ENCODE measurements at places on chromosomes 11 and 22. TPM values are rescaled to one million over a fixed set of nuclear protein-coding genes. Genes with fewer than 3 reads are reported as not detected.

DNA sequence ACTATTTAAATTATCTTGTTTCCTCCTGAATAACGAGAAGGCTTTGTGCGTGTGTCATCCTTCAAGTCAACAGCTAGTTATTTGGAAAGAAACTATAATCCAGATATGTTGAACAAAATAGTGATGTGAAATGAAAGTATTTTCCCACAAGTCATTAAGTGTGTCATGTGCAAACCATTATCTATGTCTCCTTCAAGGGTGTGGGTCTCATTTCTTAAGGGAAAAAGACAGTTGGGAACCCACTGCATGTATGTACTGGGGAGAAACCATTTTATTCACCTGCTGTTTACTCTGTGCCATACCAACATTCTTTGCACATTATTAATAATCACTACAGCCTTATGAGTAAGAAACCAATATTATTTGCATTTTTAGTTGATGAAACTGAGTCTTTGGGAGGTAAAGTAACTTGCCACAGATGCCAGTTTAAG lies 145.3 kb upstream of the CTSC start:
- DNase-seq: no peak

DNA sequence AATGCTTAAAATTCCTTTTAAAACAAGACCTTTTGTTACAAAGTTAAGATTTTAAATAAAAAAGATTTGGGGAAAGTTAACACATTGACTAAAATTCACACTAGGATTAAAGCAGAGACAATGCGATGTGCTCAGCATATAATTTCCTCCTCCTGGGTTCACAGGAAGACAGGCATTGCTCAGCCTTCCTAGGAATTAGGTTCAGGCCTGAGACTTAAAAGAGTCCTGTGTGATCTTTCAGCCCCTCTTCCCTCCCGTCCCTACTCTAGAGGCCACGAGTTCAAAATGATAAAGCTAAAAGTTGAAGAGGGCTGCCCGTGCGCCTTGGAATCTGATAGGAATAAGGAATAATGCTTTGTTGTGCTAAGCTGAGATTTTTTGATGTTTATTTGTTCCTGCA lies 218.6 kb downstream of the KIRREL3 start:
- no peak for DNase-seq

- no peak for DNase-seq
These were observed 678.6 kb upstream of the ANO5 start for GRCh38 chr11:21514316-21514715.

- DNase-seq: no peak
These were observed 4.3 kb upstream of the WT1 start for GRCh38 chr11:32439501-32440210.

- no peak for DNase-seq
These were observed 3.0 kb downstream of the INSC start for GRCh38 chr11:15117751-15118150.

DNA sequence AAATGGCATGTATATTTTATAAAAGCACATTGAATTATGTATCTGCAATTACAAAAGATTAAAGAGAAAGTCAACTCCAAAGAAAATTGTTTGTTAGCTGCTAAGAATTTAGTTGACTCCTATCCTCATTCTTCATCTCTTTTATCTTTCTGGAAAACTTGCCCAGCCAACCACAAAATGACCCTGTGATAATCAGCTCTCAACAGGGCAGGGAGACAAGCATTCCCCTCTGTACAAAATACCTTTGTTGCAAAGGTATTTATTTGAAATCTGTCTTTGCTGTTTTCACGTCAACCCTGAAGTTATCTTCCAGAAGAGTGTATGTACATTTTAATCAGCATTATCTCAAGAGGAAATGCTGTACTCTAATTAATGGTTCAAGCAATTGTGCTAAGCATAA lies 191.1 kb upstream of the DDI1 start:
- no peak for DNase-seq

- DNase-seq: no peak
These were observed 50.8 kb upstream of the ELF5 start for GRCh38 chr11:34564406-34564805.

- DNase-seq: no peak
These were observed 87.3 kb upstream of the FGF3 start for GRCh38 chr11:69906453-69906907.

SYT13 gene
- not detected for total RNA-seq

- DNase-seq: peak; percentile 43
These were observed 1.8 kb upstream of the RASD2 start for GRCh38 chr22:35538801-35539321.

DNA sequence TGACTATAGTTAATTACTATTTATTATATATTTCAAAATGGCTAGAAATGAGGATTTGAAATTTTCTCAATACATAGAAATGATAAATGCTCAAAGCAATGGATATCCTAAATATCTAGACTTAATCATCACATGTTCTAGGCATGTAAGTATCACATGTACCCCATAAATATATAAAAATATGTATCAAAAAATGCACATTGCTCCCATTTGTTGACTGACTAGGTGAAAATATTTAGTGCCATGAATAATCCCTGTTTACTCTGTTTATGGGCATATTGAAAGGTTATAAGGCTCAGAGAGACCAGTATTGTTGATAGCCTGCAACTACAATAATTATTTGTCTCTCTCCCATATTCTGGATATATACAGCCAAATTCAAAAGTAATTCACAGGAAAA lies 3.1 kb downstream of the HBE1 start:
- no peak for DNase-seq

DNA sequence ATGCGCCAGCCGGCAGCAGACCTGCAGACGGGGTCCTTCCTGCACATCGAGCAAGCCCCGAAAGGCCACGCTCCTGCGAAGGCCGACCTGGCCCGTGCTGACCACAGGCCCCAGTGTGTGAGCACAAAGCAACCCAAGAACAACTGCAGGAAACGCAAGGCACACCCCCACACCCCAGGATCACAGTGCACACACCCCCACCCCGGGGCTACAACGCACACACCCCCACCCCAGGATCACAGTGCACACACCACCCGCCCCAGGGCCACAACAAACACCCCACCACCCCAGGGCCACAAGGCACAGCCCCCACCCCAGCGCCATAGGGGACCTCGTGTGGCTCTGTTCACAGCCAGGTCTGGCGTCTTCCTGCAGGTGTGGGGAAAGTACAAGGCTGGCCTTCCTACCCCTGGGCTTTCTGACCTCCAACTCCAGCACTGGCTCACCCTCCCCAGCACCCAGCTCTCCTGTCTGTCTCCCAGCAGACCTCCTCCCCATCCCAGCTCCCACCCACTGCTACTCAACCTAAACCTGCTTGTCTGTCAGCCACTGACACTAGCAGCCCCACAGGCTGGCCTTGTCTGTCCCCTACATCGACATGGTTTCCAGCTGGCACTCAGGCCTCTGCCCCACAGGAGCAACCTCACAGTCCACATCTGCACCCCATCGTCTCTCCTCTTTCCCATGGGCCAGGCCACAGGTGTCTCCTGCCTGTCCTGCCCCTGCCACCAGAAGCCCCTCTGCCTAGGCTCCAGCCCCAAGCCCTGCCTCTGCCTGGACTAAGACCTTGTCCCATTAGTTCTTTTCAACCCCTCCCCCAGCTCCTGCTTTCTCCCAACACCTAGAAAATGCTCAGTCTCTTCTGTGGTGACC lies 20.5 kb upstream of the EFCAB6 start:
- DNase-seq: no peak

NCAM1 gene
- total RNA-seq: 4.1 TPM

DNA sequence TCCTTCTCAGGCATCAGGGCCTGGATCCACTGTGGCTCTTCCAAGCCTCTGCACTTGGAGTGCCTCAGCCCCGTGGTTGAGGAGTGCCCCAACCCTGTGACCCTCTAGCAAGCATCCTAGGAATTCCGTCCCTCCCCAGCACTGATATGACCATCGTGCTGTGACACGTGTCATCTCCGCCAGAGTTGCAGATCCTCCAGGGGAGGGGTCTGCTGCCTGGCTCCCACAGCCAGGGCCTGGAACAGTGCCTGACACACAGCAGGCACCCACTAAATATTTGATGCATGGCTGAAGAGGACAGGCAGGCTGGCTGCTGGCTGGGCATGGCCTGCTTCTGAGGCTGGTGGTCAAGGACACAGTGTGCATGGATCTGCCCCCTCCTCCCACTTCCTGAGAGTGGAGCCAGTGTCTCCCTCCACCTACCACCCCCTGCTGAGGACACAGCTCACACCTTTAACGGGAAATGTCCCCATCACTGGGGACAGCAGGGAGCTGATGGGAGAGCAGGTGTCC lies 1.7 kb upstream of the CD81 start:
- DNase-seq: no peak

ACAD8 gene
- total RNA-seq: 29.4 TPM

- no peak for DNase-seq
These were observed 387.9 kb downstream of the BUD13 start for GRCh38 chr11:116384876-116385275.

GRCh38 chr11:107710301-107710700 lies 1.6 kb downstream of the SLN start:
- DNase-seq: no peak

LARGE1 gene
- total RNA-seq: 1.1 TPM

- no peak for DNase-seq
These were observed 16.7 kb upstream of the NAP1L4 start for GRCh38 chr11:3008746-3009336.

DNA sequence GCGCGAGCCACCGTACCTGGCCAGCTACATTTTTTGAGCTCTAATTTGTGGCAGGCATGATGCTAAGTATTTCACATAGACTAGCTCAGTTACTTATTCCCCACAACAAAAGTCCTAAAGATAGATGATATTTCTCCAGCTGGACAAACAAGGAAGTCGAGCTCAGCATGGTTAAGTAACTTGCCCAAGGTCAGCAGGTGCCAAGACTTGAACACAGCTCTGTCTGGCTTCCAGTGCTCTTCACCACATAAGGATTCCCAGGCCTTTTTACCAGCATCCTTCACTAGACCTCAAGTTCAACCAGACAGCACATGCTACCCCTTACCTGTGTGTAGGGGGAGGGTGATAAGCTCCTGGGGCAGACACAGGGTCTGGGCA lies 177.3 kb upstream of the NCAM1 start:
- no peak for DNase-seq

DNA sequence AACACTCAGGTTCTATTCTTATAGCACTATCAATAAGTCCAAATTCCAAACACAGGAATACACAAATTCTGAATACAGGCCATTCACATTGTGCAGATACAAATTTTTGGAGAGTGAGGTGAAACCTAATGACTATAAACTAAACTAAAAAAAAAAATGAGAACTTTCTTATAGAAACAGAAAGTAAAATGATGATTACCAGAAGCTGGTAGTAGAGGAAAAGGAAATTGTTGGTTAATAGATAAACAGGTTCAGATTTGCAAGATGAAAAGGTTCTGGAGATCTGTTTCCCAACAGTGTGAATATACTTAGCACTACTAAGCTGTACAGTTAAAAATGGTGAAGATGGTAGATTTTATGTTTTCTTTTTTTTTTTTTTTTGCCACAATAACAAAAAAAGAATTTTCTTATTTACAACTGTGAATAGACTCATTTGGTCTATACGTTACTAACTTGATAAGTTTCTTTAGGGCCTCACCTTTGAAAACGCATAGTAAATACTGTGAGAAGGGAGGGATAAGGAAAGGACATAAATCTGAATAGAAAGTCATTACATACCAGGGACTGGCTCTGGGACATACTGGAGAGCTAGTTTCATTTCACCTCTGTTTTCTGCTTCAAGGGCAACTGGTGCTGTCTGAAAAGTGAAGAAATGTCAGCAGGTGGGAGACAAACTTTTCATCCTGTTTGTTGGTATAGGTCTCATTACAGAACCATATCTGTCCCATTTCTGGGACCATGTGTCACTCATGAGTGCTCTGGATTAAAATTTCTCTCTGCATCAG lies 14.2 kb upstream of the CCDC89 start:
- no peak for DNase-seq

SLC25A45 gene
- 19.4 TPM for total RNA-seq

GRCh38 chr11:25981998-25982397 lies 349.9 kb upstream of the ANO3 start:
- no peak for DNase-seq

MB gene
- total RNA-seq: 2.6 TPM

SHISAL1 gene
- total RNA-seq: not detected

SLC22A25 gene
- not detected for total RNA-seq

GRCh38 chr11:33706966-33707365 lies 6.3 kb upstream of the C11orf91 start:
- DNase-seq: no peak

DNA sequence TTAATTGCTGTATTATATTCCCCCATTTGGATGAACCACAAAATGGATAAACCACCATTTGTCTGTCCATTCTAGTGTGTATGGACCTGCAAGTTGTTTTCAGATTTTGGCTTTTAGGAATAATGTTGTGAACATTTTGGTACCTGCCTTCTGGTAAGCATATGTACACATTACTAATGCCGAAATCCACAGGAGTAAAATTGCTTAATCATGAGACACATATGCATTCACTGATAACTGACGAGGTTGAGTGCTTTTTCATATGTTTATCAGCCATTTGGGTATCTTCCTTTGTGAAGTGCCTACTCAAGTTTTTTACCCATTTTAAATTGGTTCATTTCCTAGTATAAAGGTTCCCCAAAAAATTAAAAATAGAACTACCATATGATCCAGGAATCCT lies 34.2 kb downstream of the OSBP2 start:
- DNase-seq: no peak

DNA sequence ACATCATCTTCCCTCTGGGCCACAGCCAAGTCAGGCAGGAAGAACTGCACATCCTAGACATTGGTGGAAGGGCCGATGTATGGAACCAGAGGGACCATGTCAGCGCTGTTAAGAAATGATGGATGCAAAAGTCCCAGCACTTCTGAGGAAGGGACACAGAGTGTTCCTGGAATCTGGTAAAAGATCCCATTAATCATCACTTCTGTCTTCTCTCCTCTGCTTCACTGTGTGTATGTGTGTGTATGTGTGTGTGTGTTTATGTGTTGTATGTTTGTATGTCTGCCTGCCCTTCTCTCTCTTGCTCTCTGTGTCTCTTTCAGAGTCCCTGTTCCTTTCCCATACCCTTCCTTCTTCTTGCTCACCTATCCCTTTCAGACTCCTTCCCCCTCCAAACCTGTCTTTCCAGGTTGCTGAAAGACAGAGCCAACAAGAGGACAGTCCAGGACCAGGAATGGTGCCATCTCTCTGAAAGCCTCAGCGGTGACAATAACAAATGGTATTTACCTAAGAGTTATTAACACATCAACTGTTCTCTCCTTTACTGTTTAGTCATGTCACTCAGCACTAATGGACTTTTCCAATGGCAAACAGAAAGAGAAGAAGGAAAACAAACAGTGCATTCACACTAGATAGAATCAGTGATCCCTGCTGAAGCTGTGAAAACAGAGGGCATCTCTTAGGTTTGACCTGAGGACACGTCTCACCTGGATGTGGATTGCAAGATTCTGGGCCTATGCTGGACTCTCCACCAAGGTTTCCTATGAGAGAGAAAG lies 47.1 kb downstream of the EHF start:
- DNase-seq: no peak

ISX gene
- total RNA-seq: not detected

MISFA gene
- total RNA-seq: 0.85 TPM

GRCh38 chr22:37310815-37311595 lies 28.7 kb downstream of the CYTH4 start:
- DNase-seq: no peak

DNA sequence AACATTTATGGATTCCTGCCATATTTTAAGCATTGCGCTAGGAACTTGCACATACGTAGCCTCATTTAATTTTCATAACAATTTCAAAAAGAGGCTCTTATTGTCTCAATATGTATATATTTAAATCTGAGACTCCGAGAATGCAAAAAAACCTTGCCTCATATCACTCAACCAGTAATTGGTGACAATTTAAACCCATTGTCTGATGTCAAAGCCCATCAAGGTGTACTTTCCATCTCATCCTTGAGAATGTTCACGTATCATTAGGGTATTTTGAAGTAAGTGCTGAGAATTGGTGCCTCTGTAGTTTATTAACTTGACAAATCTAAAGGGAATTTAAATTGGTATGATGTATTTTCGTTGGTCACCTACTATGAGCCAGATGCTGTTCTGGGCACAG lies 136.5 kb downstream of the FAM76B start:
- DNase-seq: no peak

OR52H1 gene
- not detected for total RNA-seq
